ENCODE measurements at places on chromosomes 13 and 19.

- no peak overlapping the region for H3K4me3 ChIP-seq
- H3K36me3 ChIP-seq: no peaks in the 10 kb centered on the region
- no peaks in the 10 kb centered on the region for H3K4me1 ChIP-seq
- no peak for DNase-seq
Observed at GRCh38 chr13:76715621-76716020, 170.6 kb downstream of the KCTD12 start.

- no peaks in the 10 kb centered on the region for H3K36me3 ChIP-seq
- DNase-seq: no peak
- H3K27ac ChIP-seq: no peak overlapping the region
- no peak overlapping the region for H3K4me3 ChIP-seq
- H3K4me1 ChIP-seq: peaks cover 5% of the 10 kb centered on the region
Observed at GRCh38 chr19:35862528-35862927, 5.8 kb downstream of the KIRREL2 start.

- H3K27ac ChIP-seq: no peak within 1 kb of the TSS
- no peak within 1 kb of the TSS for H3K4me3 ChIP-seq
- H3K27me3 ChIP-seq: no peaks in the 10 kb centered on the region
- no peaks in the 10 kb centered on the region for H3K36me3 ChIP-seq
- no peaks in the 10 kb centered on the region for H3K4me1 ChIP-seq
- no peak for DNase-seq
Observed at GRCh38 chr19:56272161-56272798, at the start of gene EDDM13. Gene EDDM13 (plus strand): TSS chr19:56272748. CDS start chr19:56272835, 87 bp downstream.

DNA sequence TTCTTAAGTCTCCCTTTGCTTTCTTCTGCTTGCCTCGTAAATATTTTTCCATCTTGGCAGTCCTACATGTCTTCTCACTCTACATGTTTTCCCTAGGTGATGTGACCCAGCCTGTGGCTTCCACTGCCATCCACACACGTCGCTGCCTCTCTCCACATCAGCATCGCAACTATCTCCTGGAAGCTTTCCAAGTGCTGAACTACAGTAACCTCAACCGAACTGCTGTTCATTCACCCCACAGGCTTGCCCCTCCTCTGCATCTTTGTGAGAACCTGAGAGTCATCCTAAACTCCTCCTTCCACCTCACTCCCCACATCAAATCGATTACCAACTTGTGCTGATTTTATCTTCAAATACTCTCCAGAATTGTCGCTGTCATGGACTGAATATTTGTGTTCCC lies 41.2 kb upstream of the USPL1 start:
- H3K27ac ChIP-seq: no peak overlapping the region
- DNase-seq: peak; percentile 84
- H3K4me1 ChIP-seq: peaks cover 20% of the 10 kb centered on the region
- no peaks in the 10 kb centered on the region for H3K27me3 ChIP-seq
- H3K4me3 ChIP-seq: no peak overlapping the region

DNA sequence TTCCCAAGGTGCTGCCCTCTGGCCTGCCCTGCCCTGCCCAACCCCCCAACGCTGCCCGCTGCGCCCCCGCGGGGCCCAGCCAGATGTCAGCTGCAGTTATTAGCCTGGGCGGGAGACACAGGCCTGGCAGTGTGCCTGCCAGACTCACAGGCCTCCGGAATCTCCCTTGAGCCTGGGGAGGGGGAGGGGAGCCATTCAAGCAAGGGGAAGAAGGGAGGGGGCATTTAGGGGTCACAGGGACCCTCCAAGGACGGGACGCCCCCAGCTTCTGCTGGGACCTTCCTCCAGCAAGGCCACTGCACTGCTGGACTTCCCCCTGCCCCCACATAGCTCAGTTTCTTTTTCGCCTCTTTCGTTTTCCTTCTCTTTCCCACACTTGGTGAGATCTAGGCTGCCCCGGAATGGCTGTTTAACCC lies 2.6 kb upstream of the JUNB start:
- DNase-seq: peak; percentile 51
- peak overlapping the region; percentile 40 for H3K4me3 ChIP-seq
- peaks cover 59% of the 10 kb centered on the region for H3K4me1 ChIP-seq
- H3K36me3 ChIP-seq: no peaks in the 10 kb centered on the region
- no peaks in the 10 kb centered on the region for H3K27me3 ChIP-seq

- H3K36me3 ChIP-seq: no peaks in the 10 kb centered on the region
- DNase-seq: no peak
- H3K27me3 ChIP-seq: no peaks in the 10 kb centered on the region
- H3K4me1 ChIP-seq: peaks cover 15% of the 10 kb centered on the region
Observed at GRCh38 chr13:112727581-112727980, 37.7 kb downstream of the ATP11A start.

DNA sequence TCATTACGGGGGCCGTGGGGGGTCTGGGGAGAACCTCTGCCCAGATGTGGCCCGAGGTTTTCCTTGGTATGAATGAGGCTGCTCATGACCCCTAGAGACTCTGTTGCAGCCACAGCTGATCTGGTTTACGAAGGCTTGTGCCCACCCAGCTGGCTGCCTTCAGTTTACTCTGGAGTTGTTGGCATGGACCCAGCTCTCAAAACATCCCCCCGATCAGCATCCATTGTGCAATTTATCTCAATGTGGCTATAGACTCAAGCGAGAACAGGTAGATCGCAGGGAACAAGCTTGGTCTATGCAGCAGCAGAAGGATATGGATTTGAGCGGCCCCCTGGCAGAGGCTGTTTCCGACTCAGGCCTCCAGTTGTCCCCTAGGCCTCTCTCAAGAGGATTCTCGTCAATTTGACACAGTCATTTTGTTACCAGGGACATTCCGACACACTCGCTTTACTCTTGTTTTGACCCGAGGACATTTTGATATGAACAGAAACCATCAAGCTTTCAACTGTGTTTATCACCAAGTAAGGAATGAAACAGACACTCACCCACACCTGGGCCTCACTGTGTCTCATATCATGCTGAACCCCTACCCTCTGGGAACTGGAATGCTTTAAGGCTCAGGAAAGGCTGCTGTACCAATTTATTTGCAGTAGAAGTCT lies 161.5 kb downstream of the KATNAL1 start:
- H3K27ac ChIP-seq: peak overlapping the region; percentile 79
- no peaks in the 10 kb centered on the region for H3K27me3 ChIP-seq
- H3K4me1 ChIP-seq: peaks cover 83% of the 10 kb centered on the region
- H3K36me3 ChIP-seq: no peaks in the 10 kb centered on the region
- H3K4me3 ChIP-seq: no peak overlapping the region

DNA sequence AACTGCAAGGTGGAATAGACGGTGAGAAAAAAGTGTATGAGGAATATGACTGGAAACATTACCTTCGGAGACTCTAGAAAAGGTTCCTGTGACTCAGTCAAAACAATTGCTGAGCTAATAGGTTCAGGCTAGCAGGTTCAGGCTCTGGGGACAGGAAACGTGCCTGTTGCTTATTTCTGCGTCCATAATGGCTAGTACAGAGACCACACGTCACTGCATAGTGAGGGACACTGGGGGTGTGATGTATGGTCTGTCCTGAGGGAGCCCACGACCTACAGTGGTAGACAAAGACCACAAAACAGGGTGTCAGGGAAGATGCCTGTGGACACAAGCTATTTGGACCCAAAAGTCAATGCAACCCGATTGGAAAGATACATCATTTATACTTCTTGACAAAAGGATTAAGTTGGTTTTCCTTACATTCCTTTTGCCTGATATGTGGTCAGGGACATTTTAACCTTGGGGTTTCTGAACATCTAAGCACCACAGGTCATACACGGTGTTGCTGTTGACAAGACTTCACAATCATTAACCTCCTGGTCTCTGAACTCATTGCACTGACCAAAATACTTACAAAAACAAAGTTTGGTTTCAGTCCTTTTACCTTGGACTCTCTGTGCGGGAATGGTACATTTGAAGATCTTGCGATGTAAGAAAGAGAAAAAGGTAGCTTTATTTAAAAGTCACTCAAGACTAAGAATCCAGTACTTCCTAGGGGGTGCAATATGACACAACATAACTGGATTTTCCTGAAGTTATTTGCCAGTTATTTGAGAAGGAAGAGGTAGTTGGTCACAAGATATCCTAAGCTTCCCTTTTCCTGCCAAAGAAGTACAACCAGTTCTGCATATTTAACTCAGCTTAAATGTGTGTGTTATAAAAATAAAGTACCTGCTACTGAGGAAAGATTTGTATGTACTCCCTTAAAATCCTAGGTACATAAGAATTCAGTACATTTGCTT lies 20.0 kb downstream of the CRYL1 start:
- no peaks in the 10 kb centered on the region for H3K27me3 ChIP-seq
- no peak overlapping the region for H3K4me3 ChIP-seq
- no peak overlapping the region for H3K27ac ChIP-seq
- H3K4me1 ChIP-seq: no peaks in the 10 kb centered on the region

DNA sequence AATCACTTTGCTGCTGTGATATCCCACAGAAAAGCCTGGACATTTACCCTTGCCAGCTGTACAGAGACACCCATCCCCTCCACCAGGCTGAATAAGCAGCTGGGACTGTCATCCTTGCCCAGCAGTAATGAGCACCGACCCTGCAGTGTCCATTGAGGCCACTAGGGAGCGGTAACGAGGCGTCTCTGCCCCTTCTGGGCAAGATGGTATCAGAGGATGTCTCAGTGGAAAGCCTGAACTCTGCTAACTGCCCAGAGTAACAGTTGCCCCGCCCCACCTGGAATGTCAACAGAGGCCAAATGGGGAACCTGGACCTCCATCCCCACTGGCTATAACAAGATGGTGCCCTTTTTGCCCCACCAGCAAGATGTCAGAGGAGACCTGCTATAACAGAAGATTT lies 22.8 kb upstream of the CEACAM20 start:
- no peaks in the 10 kb centered on the region for H3K36me3 ChIP-seq
- H3K27ac ChIP-seq: no peak overlapping the region
- no peaks in the 10 kb centered on the region for H3K4me1 ChIP-seq
- no peak overlapping the region for H3K4me3 ChIP-seq
- no peaks in the 10 kb centered on the region for H3K27me3 ChIP-seq

- no peak overlapping the region for H3K27ac ChIP-seq
- H3K4me3 ChIP-seq: no peak overlapping the region
- H3K4me1 ChIP-seq: no peaks in the 10 kb centered on the region
- H3K27me3 ChIP-seq: no peaks in the 10 kb centered on the region
Observed at GRCh38 chr13:106649495-106649894, 81.6 kb upstream of the ARGLU1 start.

DNA sequence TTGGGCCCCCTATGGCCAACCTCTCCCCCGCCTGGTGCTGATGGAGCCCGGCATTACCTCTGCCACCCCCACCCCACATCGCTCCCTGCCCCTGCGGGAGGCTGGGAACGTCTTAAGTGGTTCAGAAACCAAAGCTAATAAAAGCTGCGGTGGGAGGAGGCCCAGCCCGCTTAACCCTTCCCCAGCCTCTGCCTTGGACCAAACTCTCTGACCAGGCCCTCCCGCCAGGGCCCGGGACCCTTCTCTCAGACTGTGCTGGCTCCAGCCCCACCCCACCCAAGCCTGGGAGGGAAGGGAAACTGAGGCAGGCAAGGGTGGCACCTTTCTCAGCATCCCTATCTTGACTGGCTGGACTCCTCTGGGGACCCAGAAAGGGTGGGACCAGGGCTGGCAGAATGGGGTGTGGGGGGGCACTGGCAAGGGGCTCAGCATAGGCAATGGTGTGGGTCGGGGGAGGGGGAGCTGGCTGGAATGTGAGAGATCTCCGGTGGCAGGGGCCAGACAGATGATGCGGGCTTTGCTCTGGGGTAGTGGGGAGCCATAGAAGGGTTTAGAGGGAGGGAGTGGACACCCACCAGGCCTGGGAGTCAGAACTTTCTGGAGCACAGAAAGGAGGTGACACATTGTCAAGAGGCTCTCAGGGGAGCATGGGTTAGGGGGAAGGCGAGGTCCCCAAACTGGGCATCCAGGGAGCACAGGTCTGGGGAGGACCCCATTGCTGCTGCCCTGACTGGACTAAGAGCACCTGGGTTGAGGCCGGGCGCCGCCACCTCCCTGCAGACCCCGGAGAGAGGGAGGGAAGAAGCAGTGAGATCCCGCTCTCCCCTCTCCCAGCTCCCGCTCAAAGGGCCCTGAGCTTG lies 21.9 kb downstream of the SMIM24 start:
- no peaks in the 10 kb centered on the region for H3K27me3 ChIP-seq
- H3K4me1 ChIP-seq: peaks cover 4% of the 10 kb centered on the region
- peaks cover 4% of the 10 kb centered on the region for H3K36me3 ChIP-seq
- H3K27ac ChIP-seq: no peak overlapping the region
- DNase-seq: no peak

All from natural killer cell (primary cell).